Right renal pelvis (tissue), 4 donors: ENCODE measurements at places on chromosomes 7 and 10.

DNA sequence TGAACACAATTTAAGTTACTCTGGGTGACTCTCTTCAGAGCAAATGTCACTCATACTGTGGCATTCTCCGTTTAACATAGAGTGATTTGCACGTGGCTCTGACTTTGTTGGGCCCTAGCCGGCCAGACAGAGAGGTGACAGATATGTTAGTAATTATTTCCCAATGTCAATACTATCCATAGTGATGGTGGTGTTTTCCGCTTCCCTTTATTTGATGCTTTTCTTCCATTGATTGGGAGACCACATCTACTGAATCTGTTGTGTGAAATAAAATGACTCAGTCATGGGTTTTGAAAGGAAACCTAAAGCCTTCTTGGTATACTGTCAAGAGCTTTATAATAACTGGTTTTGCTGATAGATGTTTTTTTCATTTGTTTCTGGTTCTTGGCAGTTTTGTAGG lies 7.4 kb downstream of the AVL9 start:
- no peak for DNase-seq

GRCh38 chr7:7704867-7705266 lies 13.5 kb downstream of the RPA3 start:
- DNase-seq = no peak

GRCh38 chr7:156378806-156379205 lies 261.8 kb upstream of the RNF32 start:
- no peak for DNase-seq

- no peak for DNase-seq
Measured at GRCh38 chr7:81198766-81199165, 279.9 kb upstream of the SEMA3C start.

DNA sequence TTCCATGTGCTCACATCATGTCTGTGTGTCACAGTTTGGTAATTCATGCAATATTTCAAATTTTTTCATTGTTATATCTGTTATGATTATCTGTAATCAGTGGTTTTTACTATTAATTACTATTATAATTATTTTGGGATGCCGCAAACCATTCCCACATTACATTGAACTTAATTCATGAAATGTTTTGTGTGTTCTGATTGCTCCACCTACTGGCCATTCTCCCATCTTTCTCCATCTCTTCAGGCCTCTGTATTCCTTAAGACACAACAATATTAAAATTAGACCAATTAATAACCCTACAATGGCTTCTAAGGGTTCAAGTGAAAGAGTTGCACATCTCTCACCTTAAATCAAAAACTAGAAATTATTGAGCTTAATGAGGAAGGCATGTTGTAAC lies 398.5 kb downstream of the PCDH15 start:
- DNase-seq = peak; percentile 20

GRCh38 chr10:43155741-43156140 lies 17.5 kb downstream of the CSGALNACT2 start:
- no peak for DNase-seq

- no peak for DNase-seq
Measured at GRCh38 chr7:154836021-154836448, 166.9 kb downstream of the PAXIP1 start.

DNA sequence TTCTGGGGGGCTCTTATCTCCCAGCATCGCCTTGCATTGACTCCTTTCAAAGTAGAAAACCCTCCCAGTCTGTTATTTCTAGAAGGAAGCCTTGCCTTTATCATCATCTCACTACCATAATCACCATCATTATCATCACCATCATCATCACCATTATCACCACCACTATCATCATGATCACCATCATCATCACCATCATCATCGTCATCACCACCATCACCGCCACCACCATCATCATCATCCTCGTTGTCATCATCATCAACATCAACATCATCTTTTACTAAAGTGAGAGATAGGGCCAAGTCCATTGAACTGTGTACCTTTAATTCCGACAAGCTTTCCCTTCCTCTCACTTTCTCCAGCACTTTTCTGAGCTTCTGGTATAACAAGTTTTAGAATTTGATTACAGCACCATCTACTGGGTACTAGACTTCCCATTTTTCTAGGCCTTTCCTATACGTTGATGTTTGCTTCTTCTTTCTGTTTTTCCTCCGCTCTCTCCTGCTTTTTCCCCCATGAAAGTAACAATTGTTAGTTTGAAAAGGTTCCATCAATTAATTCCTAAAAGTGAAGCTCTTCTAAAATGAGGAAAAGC lies 226.4 kb downstream of the BUB3 start:
- DNase-seq = no peak

GRCh38 chr10:96468845-96469244 lies 44.9 kb downstream of the TLL2 start:
- no peak for DNase-seq

- no peak for DNase-seq
Measured at GRCh38 chr10:47207894-47208469, 92.0 kb upstream of the GDF10 start.

GRCh38 chr7:114942446-114943175 lies 20.7 kb downstream of the MDFIC start:
- DNase-seq = no peak

GRCh38 chr7:32587411-32587948 lies 92.2 kb downstream of the AVL9 start:
- DNase-seq = no peak

GRCh38 chr7:66140924-66141323 lies 26.3 kb downstream of the CRCP start:
- no peak for DNase-seq

DNA sequence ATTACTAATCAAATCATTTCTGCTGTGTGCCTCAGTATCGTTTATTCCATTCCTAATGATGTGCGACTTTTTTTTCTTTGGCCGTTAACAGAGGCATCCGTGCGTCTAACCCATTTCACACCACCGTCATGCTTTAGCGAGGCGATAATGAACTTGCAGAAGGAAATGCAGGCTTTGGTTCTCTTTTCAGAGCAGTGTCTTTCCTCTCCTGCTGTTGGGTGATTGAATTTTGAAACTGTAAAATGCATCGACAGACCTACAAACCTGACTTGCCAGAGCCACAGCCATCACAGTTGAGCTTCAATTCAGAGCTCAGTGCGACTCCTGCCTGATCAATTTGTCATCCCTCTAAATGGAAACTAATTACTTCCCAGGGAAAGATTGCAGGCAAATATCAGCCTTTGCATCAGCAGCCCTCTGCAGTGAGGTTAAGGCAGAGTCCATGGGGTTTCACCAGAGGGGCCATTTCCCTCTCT lies 486.0 kb upstream of the GALNT17 start:
- no peak for DNase-seq

GRCh38 chr10:97185326-97186058 lies at the start of gene SLIT1:
Gene SLIT1, minus strand, starts transcription at chr10:97185959. Its CDS starts 285 bp downstream, at chr10:97185674.
- peak; percentile 23 for DNase-seq

DNA sequence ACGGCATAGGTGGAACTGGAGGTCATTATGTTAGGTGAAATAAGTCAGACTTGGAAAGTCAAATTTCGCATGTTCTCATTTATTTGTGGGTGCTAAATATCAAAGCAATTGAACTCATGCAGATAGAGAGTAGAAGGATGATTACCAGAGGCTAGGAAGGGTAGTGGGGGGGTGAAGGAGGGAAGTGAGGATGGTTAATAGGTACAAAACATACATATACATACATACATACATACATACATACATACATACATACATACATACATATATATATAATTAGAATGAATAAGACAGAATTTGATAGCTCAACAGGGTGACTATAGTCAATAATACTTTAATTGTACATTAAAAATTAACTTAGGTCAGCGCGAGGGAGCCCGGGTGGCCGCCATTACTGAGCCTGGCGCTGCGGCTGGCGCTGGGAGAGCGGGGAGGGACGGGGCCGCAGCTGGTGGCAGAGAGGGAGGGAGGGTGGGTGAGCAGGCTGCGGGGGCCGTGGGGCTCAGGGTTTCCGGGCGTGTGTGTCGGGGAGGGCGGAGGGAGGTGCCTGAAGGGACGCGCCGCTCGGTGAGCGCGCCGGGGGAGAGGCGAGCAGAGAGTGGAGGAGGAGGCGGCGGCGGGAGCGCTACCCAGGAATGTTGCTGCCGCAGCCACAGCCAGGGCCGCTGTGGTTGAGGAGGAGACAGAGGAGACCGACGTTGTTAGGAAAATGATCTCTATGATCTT lies 85.8 kb upstream of the EGFR start:
- DNase-seq = peak; percentile 29

DNA sequence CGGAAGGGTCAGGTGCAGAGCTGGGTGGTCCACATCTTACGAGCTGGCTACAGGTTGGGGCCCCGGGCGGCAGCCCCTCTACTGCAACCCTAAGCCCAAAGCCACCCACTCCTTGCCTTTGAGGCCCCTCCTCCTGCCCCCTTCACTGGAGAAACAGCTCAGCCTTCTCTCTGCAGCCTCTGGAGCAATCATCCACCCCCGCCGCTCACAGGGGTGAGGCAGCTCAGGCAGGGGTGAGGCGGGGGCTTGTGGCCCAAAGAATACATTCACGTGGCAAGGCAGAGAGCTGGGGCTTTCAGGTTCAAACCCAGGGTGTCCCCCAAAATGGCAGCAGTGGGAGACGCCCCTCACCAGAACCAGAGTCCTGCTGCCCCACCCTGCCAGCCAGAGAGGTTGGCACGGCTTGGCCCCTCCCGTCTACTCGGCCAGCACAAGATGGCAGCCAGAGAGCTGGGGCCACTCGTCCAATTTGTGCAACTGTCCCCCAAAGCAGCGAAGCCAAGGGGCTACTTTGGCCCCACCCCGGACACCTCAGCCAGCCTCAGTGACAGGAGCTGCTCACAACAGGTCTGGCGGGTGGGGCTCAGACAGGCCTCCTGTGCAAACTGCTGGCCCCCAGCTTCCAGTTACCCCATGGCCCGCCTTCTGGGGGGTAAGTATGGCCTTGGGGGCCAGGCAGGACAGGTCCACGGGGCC lies 7.2 kb downstream of the GNB2 start:
- no peak for DNase-seq

GRCh38 chr10:77392851-77393250 lies 244.8 kb downstream of the KCNMA1 start:
- DNase-seq = no peak

DNA sequence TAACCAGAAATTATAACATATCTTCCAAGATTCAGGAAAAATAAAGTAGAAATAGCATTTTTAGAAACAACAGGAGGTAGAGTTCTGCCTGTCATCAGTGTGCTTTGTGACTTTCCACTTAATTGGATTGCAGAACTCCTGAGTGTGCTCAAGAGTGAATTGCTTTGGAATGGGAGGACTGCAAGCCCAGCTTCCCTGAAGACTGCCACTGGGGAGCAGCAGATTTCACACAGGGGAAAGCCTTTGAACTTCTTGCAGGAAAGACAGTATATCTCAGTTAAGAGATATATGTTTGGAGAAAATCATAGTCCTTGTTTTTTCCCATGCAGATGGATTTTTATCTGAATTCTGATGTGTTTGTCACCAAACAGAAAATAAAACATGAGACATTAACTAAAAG lies 124.5 kb downstream of the TMEM168 start:
- DNase-seq = no peak
